Stimulated activated CD8-positive, alpha-beta memory T cell treated with anti-CD3 and anti-CD28 coated beads, Interleukin-2, amount 100 ng/mL, for 1 hour (primary cell): ENCODE measurements at places on chromosomes 11 and 22.

DNA sequence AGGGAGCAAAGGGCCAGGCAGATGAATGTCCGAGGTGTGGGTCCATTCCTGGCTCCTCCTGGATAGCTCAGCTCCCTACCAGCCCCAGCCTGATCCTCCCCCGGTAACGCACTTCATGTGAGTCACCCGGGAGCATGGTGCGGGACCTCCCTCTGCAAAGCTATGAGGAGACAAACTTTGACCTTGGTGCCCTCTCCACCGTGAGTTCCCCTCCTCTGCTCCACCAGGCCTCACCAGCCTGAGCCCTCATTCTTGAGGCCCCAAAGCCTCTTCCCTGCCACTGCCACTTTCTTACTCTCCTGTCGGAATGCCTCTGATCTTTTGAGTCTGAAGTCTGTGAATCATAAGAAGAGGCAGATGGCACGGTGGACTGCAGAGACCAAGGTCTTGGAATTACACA is 37.4 kb upstream of the CD82 start:
- no peak for DNase-seq

- no peak for DNase-seq
These were observed 4.2 kb downstream of the USP2 start for GRCh38 chr11:119377112-119377901.

GRCh38 chr11:97454988-97455387 is 1065.2 kb downstream of the JRKL start:
- no peak for DNase-seq

DNA sequence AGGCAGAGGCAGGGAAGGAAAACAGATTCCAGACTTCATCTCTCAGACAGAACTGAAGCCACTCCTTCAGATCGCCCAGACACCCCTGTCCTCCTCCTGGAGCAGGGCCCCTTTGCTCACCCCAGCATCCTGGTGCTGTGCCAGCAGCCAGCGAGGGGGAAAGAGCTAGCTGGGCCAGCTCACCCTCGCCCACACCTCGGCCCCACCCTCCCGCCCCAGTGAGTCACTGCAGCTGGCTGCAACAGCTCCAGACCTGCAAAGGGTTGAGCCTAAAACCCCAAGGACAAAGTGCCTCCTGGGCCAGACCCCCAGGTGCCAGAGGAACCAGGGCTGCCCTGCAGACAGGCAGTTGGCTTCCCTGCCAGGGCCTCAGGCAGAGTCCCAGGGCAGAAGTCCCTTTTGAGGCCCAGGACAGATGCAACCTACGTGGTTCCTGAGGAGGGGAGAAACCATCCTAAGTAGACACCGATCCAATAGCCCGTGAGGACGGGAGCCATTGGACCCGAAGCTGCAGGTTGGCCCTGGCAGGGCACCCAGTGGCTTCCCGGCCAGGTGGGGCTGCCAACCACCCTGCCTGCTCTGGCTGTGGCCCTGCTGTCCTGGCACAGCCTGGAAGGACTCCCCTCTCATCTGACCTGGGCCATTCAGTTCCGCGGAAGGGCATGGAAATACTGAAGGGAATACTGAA is 7.2 kb downstream of the AHNAK start:
- DNase-seq, result no peak

GRCh38 chr22:44775862-44776261 is 23.5 kb downstream of the ARHGAP8 start:
- no peak for DNase-seq

DNA sequence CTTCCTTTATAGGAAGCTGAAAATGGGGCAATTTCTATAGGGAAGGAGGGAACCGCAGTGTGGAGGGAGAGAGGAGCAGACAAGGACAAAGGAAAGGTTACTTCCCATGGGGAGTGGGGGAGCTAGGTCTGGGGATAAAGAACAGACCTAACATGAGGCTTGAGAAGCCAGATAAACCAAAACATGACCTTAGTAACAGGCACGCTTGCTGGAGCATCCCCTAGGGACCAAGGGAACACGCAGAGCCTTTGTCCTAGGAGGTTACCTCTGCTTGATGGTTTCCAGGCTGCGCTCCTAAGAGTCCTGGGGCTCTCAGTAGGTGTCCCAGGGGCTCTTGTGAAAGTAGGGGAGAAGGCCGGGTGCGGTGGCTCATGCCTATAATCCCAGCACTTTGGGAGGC is 271.4 kb upstream of the NCAM1 start:
- DNase-seq, result no peak

- no peak for DNase-seq
These were observed 7.8 kb downstream of the MYEOV start for GRCh38 chr11:69301455-69302401.

GRCh38 chr11:33545931-33546330 is 154.7 kb downstream of the C11orf91 start:
- DNase-seq, result no peak

GRCh38 chr22:24284747-24285203 is 14.1 kb downstream of the SPECC1L start:
- no peak for DNase-seq

- DNase-seq, result no peak
These were observed 308.7 kb downstream of the DDX10 start for GRCh38 chr11:108973402-108974162.

DNA sequence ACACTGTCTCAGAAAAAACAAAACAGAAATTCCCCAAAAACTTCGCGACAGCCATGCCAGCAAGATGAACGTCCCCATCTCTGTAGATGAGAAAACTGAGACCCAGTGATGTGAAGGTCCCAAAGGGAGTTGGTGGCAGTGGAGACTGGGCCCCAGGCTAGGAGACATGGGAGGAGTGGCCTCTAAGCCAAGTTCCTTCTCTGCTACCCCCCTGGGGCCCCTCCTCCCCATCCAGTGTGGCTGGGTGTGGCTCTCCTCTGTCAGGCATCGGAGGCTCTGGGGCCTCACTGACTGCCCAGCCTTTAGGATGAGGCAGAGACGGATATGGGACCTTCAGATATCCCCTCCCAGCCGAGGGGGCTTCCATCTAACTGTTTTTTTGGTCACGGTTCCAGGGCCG is 9.8 kb downstream of the RELT start:
- no peak for DNase-seq

GRCh38 chr11:1336836-1337646 is 27.6 kb upstream of the TOLLIP start:
- no peak for DNase-seq

- DNase-seq, result no peak
These were observed 61.5 kb upstream of the PITPNB start for GRCh38 chr22:27980424-27981148.
